Fibroblast of the conjunctiva (primary cell): ENCODE measurements at places on chromosomes 3 and 15.
A peak's percentile ranks its signal among the peaks of the same experiment; 100 is the strongest.

DNA sequence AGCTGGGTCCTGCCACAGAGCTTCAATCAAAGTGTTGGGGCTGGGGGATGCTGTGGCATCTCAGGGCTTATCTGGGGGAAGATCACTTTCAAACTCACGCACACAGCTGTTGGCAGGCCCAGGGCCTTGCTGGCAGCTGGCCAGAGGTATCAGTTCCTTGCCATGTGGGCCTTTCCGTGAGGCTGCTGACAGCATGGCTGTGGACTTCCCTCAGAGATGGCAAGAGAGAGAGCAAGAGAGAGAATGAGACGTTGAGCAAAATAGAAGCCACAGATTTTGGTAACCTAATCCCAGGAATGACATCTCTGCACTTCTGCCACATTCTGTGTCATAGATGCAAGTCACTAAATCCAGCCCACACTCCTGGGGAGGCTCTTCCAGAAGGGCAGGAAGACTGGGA lies 91.0 kb downstream of the TPRG1 start:
- DNase-seq: no peak

- DNase-seq: peak; percentile 72
Measured at GRCh38 chr3:72447059-72447946, 400.9 kb downstream of the SHQ1 start.

- no peak for DNase-seq
Measured at GRCh38 chr3:143480344-143480743, 360.8 kb downstream of the CHST2 start.

DNA sequence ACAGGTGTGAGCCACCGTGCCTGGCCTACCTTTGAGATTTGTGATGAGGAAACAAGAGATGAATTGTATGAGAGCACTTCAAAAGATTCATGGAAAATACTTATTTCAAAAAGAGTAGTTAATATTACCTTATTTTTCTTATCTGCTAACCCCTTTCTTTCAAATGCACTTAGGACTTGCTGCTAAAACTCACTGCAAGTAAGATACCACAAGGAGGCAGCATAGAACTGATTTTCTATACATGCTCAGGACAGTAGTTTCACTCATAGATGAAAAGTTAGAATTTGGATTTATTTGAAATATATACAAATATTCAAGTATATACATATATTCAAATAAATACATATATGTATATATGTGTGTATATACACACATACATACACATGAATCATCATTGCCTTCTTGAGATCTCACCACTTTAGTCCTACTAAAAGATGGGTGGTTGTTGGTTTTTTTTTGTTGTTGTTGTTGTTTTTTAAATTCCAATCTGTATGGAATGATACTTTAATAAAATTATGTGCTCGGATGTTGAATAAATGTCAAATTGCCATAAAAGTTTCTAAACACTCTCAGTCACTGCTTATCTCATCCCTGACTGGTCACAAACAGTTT lies 2.4 kb downstream of the CCNDBP1 start:
- peak; percentile 57 for DNase-seq

- no peak for DNase-seq
Measured at GRCh38 chr3:115081444-115081843, 65.6 kb downstream of the ZBTB20 start.

DNA sequence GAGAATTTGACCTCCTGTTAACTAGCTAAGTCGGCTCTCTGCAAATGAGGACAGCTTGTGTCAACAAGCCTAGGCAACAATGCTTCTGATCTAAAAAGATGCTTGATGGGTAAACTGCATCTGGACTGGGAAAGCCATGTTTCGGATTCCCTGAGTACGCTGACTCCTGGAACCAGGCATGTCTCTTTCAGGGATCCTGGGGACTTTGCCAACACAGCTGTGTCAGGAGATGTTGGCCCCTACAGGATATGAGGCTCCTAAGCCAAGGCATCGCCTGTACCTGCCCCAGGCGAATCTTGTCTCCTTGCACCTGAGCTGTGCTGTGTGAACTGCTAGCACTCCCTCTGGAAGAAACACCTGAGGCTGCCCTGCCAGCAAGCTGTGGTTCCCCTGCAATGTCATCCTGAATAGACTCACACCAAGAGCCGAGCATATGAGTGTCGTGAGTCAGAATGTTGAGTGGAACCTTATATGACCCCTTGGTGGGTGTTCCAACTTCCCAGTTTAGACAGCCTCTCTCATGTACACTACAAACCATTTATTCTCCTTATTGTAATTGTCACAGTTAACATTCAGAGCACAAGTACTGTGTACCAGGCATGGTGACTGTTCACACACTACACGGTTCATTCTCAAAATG lies 17.0 kb downstream of the EOGT start:
- DNase-seq: no peak

DNA sequence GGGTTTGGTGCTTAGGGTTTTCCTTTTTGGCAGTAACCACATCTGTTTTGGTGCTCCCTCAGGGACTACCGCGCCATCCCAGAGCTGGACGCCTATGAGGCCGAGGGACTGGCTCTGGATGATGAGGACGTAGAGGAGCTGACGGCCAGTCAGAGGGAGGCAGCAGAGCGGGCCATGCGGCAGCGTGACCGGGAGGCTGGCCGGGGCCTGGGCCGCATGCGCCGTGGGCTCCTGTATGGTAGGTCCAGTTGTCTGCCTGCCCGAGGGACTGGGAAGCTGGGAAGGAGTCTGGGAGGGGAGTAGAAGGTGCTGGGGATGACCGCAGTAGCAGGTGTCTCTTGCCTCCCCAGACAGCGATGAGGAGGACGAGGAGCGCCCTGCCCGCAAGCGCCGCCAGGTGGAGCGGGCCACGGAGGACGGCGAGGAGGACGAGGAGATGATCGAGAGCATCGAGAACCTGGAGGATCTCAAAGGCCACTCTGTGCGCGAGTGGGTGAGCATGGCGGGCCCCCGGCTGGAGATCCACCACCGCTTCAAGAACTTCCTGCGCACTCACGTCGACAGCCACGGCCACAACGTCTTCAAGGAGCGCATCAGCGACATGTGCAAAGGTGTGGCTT lies 6.4 kb downstream of the MCM2 start:
- DNase-seq: no peak

DNA sequence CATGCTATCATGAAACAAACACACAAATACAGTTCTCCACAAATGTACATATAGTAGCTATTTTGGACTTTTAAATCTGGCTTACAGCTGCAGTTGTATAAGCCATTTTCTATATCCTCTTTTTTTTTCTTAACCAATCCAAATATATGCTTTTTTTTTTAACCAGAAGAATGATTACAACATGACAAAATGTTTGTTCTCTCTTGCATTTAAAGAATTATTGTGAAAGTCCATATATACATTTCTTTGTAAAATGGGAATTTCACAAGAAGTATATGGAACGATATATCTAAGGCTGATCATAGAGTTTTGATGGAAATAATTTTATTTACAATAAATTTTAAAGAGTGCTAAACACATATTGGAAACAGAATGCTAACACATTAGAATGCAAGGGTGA lies 95.6 kb downstream of the CD200R1L start:
- no peak for DNase-seq

- no peak for DNase-seq
Measured at GRCh38 chr15:31590609-31591008, 264.0 kb downstream of the KLF13 start.

- no peak for DNase-seq
Measured at GRCh38 chr3:8954938-8955763, 8.1 kb downstream of the RAD18 start.
